ENCODE measurements at places on chromosomes 7 and 10.

DNA sequence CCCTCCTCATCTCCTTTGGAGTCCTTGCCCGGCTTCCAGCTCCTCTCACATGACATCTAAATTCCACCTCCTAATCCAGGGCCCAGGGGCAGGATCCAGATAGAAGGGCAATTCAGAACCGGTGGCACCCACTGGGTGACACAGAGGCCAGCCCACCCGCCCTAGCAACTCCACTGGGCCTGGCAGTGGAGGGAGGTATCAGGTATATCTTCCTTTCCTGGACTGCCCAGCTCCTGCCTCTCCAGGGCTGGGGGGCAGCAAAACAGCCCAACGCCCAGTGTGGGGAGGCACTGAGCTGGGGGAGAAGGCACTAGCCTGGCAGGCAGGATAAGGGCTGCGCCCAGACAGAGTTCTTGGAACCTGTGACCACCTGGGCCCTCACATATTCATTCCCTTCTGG lies 10.4 kb upstream of the TRIM8 start:
- no peak for DNase-seq

GRCh38 chr7:2494191-2495130 lies 18.3 kb upstream of the GRIFIN start:
- DNase-seq = no peak

DNA sequence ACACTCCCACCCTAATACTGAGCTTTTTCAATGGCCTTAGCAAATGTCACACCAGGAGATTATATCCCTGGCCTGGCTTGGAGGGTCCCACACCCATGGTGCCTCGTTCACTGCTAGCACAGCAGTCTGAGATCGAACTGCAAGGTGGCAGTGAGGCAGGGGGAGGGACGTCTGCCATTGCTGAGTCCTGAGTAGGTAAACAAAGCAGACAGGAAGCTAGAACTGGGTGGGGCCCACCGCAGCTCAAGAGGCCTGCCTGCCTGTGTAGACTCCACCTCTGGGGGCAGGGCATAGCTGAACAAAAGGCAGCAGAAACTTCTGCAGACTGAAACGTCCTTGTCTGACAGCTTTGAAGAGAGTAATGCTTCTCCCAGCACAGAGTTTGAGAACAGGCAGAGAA lies 338.9 kb upstream of the MBL2 start:
- DNase-seq = peak; percentile 20

DNA sequence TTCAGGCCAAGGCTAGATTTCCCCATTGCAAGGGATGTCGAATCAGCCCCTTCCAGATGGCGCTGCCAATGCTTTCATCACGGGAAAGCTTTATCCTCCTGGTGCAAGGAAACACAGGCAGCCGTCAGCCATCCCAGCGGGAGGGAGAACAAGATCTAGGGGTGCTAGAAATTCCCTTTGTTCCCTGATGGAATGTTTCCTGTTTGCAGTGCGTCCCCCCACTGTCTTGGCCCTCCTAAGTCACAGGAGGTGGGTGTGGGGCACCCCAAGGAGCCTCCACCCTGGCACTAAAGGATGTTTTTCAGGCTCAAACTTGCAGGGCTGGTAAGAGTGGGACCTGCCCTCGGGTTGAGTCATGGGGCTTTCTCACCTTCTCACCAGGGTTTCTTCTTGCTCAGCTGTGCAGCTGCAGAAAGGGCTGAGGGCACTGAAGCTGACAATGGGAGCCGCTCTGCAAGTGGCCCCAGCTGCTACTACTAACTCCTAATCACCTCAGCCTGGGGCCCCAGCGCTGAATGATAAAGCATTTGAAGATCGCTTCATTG lies 103.6 kb downstream of the PRPF18 start:
- no peak for DNase-seq

DNA sequence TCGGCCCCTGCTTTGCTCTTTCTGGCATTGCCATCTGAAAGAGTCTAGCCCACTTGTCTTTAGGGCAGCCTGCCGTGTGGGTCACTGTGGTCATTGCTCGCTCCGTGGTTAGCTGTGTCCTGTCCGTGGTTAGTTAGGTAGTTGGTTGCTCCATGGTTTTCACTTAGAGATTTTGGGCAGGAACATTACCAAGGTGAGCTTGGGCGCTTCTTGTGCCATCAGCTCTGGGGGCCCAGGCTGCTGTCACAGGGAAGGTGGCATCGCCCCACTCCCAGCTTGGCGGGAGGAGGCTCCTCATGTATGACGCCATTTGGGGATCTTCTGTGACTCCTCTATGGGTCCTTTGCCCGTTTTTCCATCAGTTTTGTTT lies 53.1 kb downstream of the INPP5A start:
- no peak for DNase-seq

- no peak for DNase-seq
Observed at GRCh38 chr7:42197451-42197850, 39.6 kb downstream of the GLI3 start.

Data from DND-41 (cell line).